ENCODE measurements at places on chromosomes 6 and 20. TPM values are rescaled to one million over a fixed set of nuclear protein-coding genes. Genes with fewer than 3 reads are reported as not detected.

Gene RAMACL
- total RNA-seq, result 2.3 TPM

Gene SLC35D3
- total RNA-seq, result not detected

Gene MMP24
- total RNA-seq, result not detected

Gene C6orf163
- 5.7 TPM for total RNA-seq

Gene MCCD1
- not detected for total RNA-seq

Gene FUT9
- total RNA-seq, result not detected

Gene SYNE1
- 74.9 TPM for total RNA-seq

Gene SLC26A8
- total RNA-seq, result not detected

Gene C4B
- 5.3 TPM for total RNA-seq

Gene OR2J3
- not detected for total RNA-seq

Gene CASS4
- 0.51 TPM for total RNA-seq

Gene FRK
- total RNA-seq, result 0.37 TPM

Gene RNASET2
- 135 TPM for total RNA-seq

Gene BTNL2
- not detected for total RNA-seq

Gene PCED1A
- total RNA-seq, result 59.1 TPM

Gene ADGRG6
- not detected for total RNA-seq

Gene LGSN
- total RNA-seq, result not detected

Gene RFX6
- total RNA-seq, result not detected

Data from activated B cell treated with CpG ODN at 0.5 μM for 24 hours (primary cell).